ENCODE measurements at places on chromosomes 6 and 20.

DNA sequence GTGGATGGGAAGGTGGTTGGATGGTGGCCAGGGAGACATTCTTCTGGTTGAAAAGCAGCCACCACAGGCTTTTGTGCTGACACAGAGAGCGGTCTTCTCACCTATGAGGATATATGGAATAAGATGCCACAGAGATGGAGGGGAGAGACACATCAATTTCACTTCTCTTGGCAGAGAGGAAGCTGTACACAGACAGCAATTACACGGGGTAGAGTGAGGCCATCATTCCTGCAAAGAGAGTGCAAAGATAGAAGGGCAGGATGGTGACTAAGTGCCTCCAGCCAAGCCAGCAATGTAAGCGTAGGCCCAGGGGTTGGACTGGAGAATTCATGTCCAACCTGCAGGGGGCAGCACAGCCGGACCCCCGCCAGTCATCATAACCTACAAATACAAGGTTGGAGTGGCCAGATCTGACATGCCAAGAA is 56.4 kb downstream of the NRN1 start:
- DNase-seq: peak; percentile 62

GRCh38 chr20:48732081-48732829 is 95.5 kb downstream of the PREX1 start:
- no peak for DNase-seq

DNA sequence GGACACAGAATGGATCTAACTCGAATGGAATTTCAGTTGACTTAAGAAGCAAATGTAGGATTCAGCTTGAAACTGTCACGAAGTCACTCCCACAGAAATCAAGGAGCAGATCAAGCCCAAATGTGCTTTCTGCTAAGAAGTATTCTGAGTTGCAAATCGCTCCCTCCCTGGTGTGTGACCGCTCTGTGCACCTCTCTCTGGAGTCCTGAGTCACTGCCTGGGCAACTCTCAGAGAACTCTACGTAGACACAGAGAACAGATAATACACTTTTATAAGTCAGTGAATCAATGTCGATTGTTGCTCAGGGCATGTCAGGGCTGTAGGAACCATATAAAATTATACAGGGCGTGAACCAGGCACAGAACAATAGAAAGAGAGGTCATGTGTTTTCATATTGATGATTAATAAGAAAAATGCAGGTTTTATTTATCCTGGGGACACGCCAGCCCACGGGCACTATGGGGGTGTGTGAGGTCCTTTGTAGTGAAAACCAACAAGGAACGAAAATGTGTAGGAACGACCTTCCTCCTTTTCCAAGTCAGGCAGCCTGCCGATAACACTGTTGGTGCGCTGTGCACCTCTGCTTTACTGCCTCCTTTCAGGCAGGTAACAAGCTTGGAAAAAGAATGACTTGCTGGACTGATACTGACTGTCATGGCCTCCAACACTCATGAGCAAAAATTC is 248.1 kb upstream of the FOXQ1 start:
- DNase-seq: peak; percentile 35

GRCh38 chr6:14309951-14310445 is 192.4 kb downstream of the CD83 start:
- no peak for DNase-seq

DNA sequence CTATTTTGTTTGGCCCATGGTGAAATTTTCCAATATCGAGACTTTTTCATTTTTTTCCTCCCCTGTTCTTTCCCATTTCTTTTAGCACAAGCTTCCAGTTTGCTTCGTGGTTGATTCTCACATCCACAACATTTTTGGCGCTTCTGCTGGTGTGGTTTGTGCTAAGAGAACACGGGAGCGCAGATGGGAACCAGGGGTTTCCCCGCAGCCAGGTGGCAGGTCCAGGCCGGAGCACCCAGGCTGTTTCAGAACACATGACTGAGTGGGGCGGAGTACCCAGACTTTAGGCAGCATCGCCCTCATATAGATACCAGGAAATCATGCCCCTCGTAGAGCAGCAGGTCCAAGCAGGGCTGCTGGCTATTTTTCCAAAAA is 58.0 kb downstream of the SYTL3 start:
- DNase-seq: no peak

DNA sequence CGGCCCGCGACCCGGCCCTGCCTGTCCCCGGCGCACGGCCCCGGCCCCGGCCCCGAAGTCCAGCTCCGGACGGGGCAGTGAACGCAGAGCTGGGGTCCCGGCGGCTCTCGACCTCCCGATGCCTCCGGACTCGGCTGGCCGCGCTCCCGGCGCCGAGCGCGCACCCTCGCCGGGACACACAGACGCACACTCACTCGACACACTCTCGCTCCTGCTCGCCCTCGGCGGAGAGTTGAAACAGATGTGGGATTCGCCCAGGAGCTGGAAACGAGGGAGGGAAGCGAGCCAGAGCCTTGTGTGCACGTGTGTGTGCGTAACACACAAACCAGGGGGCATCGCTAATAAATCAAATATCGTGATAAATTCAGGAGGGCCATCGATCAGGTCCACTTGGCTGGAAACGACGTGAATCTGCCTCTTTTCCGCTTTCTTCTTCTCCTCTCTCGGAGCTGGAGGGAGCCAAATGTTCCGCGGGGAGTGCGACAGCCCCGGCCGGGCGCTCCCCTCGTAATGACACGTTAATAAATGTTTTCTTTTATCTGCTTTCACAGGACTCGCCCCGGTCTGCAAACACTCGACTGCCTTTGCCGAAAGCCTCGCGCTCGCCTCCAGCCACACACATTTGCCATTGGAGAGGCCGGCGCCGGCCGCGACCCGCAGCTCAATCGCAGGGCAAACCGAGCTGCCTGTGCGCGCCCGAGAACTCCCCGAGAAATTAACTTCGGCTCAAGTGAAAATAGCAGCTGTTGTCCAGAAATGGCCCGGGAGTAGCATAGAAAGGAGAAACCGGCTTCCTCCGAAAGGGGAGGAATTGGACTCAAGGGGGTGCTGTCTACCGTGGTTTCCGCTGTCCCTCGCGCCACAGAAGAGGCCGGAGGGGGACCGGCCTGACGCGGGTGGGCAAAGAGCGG is 828 bp upstream of the SULF2 start:
- DNase-seq: peak; percentile 83

DNA sequence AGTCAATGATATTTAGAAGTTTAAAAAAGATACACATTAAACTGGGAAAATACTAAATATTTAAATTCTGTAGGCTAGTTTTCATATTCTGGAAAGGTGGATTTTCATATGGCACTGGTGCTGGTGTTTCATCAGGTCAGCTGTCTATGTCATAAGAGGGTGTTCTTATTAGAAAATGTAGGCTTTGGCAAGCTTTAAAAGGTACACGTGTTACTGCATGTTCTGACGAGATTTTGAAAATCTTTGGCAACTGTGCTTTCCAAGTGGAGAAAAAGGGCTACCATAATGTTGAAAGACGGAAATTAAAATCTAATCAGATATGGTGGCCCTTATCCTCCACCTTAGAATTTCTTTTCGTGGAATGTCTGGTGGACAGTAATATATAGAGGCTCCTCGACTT is 30.0 kb downstream of the SLC22A3 start:
- no peak for DNase-seq

GRCh38 chr20:53809217-53809616 is 215.6 kb upstream of the ZNF217 start:
- no peak for DNase-seq

Data from fibroblast of skin of abdomen (primary cell).